ENCODE measurements at places on chromosomes 6 and 20.

DNA sequence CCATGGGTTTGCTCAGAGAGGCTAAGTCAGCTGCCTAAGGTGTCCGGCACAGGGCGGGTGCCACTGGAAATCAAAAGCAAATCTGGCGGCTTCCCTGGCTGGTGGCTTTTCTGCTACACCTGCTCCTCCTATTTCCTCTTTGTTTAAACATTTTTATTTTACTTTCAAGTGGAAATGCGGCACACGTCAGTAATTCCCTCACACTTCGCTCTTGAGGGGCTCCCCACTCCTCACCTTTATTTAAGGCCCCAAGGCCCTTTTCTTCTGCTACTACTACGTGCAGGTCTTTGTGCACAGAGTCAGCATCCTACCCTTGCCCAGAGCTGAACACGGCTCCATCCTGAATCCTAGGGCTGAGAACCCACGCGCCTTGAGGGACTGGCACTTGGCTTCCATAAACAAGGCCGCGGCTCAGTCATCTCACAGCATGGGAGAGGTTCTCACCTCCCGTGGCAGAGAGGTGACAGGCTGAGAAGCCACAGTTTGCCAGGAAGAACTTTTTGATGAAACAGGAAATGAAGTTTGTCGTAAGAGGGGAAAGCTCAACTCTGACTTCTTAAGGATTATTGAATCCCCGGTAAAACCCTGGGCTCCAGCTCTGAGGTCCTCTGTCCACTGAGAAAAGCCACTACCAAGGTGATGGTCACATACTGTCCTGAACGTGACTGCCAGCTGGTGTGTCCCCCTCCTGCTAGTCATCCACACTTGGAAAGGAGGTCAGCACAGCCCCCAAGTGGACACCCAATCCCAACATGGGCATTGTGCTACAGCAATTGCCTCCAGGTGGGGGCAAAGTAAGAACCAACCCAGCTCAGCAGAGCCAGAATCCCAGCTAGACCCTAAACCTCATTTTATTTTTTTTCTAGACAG lies 48.0 kb downstream of the NFATC2 start:
- DNase-seq = no peak

DNA sequence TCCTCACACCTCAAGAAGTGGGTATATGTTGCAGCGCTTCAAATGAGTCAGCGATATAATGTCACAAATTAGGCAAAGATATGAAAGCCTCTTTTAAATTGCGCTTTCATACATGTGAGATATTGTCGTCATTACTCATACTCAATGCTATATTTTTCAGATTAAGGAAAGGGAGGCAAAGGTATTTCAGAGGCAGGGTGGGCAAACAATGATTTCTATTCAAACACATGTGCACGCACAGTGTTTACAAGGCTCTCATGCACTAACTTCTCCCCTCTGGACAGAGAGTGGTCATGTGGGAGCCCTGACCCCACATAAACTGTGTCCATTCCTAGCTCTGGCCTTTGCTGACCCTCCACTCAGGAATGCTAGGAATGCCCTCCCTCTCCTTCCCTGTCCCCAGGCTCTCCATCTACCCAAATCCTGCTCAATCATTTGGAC lies 112.1 kb upstream of the TMEM170B start:
- no peak for DNase-seq

DNA sequence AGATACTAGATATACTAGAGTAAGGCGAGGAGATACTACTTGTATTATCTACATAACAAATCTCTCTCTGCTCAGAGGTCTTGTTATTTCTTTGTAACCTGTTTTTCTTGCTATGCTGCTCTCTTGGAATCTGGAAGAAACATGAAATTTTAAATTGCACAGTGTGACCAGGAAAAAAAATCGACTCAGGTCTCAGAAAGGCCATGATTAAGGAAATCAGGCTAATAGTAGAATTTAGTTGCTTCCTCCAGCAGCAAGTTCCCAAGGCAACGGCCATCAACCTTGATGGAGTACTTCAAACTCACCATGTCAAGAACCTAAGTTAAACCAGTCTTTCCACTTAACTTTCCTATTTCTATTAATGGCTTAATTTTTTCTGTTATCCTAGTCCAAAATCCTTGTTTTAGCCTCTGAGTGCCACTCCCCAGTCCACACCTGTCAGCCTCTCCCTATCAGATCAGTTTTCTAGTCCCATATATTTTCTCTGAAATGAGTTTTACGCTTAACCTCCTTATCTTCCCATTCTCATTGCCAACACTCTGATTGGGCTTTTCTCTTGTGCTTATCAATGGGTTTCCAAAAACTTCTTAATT lies 87.7 kb upstream of the BEND3 start:
- DNase-seq = no peak

GRCh38 chr6:113873043-113873667 lies 16.0 kb downstream of the MARCKS start:
- DNase-seq = no peak

- DNase-seq = no peak
These were observed 21.5 kb upstream of the ARHGAP18 start for GRCh38 chr6:129731428-129731827.

- DNase-seq = no peak
These were observed 28.1 kb downstream of the PKIG start for GRCh38 chr20:44610313-44610962.

GRCh38 chr6:149176971-149177667 lies 140.4 kb upstream of the TAB2 start:
- no peak for DNase-seq

- DNase-seq = no peak
These were observed 8.7 kb upstream of the MEP1A start for GRCh38 chr6:46784535-46784934.

GRCh38 chr6:1575210-1576041 lies 34.3 kb upstream of the FOXC1 start:
- no peak for DNase-seq

DNA sequence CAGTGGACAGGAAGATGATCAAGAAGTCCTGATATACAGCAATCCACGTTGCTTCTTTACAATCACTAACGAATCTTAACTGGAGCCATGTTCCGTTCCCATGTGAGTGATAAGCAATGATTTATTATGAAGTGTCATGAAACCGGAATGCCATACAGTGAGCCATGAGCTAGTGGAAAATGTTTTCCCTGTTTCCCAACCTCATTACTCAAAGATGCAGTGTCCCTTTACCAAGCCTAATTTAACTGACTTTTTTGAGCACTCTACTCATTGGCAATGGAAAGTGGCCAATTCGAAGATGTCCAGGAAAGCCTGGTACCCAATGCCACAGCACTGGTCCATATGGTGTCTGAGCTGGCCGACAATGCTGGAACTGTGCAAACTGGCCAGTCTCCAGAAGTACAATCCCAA lies 148.3 kb downstream of the ZNF217 start:
- no peak for DNase-seq

- peak; percentile 60 for DNase-seq
These were observed 118.3 kb downstream of the SLX4IP start for GRCh38 chr20:10553326-10553984.

- no peak for DNase-seq
These were observed 576 bp upstream of the RRP36 start for GRCh38 chr6:43020847-43021246.

DNA sequence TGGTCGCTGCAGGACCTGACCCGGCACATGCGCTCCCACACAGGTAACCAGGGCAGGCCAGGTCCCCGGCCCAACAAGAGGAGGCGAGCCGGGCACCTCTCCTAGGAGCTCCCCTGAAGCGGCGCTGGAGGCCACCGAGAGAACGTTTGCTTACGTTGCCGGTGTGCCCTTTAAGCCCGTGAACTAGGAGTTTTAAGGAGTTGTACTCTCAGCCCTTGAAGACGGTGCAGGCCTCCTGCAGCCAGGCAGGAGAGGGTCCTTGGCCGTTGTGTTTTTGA lies 65.9 kb downstream of the SSR1 start:
- no peak for DNase-seq

GRCh38 chr6:153231048-153231646 lies 100.1 kb upstream of the RGS17 start:
- peak; percentile 28 for DNase-seq

DNA sequence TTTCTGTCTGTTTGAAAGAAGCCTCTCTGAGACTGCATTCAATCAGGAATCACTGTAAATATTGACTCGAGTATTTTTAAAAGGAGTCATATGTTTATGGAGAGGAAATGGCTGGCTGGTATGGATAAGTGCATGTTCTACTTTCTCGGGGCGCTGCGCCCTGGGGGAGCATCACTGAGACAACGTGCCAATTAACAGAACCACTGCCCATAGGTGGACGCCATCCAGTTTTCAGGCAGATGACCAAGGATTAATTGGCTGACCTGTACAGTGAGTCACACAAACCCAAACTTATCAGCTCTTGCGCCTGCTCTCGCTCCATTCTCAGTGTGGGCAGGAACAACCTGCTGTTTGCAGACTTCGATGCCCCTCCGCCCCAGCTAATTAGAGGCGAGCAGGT lies 571.2 kb downstream of the QKI start:
- no peak for DNase-seq

DNA sequence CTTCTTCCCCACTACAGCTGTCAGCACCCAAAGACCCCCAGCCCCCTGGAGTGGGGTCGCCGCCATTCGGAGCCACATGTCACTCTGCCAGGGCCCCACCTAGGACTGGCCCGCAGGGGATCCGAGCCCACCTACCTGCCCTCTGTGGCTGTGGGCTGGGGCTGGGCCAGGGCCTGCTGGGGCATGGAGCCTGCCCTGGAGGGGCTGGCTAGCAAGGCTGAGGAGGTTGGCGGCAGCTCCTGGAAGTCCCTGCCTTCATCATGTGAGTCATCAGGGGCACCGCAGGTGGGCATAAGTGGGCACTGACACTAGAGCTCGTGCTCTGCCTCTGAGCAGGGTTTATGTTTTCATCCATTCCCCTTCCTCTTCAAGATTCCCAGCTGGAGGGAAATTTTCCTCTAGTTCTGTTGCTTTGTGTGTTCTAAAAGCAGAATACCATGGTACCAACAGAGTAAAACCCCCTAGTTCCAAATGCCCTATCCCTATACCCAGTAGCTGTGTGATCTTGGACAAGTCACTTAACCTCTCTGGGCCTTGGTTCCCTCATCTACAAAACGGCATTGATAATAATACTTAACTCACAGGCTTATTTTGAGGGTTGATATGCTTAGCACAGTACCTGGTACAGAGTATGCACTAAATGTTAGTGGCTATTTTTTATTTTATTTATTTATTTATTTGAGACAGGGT lies 8.7 kb upstream of the FANCE start:
- no peak for DNase-seq

DNA sequence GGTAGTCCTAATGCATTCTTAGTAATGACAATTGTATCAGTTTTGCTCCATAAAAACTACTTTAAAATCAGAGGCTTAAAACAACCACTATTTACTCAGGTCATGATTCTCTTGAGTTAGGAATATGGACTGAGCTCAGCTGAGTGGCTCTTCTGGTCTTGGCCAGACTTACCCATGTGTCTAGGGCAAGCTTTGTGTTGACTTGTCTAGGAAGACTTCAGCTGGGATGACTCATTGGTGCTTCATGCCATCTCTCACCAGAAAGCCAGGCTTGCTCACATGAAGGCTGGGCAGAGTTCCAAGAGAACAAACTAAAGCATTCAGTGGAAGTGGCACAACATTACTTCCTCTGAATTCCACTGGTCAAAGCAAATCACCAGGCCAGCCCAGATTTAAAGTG lies 155.3 kb downstream of the DHX35 start:
- no peak for DNase-seq

- DNase-seq = no peak
These were observed 56.5 kb downstream of the TRAF3IP2 start for GRCh38 chr6:111549168-111549567.

DNA sequence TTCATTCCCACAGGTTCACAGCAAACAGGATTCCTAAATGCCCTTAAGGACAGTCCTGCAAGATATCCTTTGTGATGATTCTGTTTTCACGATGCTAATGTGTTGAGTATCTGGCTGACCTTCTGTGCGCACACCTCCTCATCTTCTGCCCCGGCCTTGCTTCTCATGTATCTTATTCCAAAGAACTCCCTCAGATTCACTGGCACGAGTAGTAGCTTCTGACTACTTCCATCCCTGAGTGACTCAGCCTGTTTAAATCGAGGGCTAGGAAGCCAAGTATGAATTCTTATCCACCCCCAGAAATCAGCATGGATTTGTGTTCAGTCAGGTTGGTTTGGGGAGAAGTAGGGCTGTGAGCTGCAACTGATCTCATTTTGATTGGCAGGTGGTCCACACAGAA lies 190.2 kb upstream of the SNX9 start:
- no peak for DNase-seq

- no peak for DNase-seq
These were observed 311.0 kb downstream of the CENPW start for GRCh38 chr6:126650931-126651330.

DNA sequence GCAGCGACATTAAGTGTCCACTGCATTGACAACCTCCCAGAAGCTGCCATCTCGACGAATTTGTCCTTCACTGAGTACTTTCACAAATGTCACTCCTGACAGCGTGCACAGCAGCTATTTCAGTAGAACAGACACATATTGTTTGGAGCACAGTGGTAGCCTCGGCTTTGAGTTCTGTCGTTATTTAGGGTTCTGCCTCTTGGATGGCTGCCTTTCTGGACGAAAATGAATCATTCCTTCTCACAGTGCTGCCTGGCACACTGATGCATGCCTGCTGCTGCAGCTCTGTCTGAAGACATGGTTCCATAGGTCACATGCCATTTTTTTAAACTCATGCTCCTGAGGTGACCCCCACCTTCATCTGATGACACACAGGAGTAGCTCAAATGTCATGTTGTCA lies 477.0 kb downstream of the C6orf118 start:
- no peak for DNase-seq

- no peak for DNase-seq
These were observed 448.2 kb upstream of the ADGRB3 start for GRCh38 chr6:68186870-68187269.

DNA sequence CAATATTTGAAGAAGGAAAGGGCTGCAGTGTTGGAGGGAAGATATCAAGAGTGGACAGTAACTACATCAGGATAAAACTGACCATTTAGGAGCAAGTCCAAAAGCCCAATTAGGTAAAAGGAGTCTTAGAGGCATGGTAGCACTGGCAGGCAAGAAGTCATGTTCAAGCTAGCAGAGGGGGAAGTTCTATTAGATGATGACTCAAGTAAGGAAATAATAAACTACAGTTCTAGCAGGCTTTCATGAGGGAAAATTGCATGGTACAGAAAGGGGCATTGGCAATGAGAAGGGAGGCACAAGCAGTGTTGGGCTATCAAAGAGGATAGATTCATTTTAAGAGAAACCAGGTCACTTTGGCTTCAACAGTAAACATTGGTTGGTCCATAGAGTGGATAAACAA lies 156.1 kb upstream of the PTPRK start:
- no peak for DNase-seq

GRCh38 chr6:45986746-45987274 lies 28.9 kb downstream of the CLIC5 start:
- DNase-seq = no peak

GRCh38 chr6:36631326-36632011 lies 37.3 kb downstream of the SRSF3 start:
- DNase-seq = no peak

DNA sequence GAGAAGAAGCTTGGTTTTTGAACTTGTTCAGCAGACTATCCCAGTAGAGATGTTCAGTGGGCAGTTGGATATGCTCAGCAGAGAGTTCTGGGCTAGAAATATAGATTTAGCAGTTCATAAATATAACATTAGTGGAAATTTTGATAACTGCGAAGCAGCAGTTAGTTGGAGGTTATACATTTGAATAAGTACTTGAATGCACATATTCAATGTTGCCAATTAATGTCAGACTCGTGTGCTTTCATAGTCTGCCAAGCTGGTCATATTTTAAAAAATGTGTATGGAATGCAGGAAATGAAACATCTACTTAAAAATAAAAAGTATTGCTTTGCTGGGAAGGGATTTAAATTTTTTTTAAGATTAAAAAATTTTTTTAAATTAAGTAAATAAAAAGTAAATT lies 92.5 kb upstream of the E2F3 start:
- no peak for DNase-seq

- DNase-seq = no peak
These were observed 251.0 kb upstream of the TCF21 start for GRCh38 chr6:133637874-133638273.

All from NT2/D1 (cell line).